ENCODE measurements at places on chromosomes 16 and 17.

GRCh38 chr16:84360170-84360569, 8.2 kb upstream of the ATP2C2 start:
- DNase-seq, result peak; percentile 26

DNA sequence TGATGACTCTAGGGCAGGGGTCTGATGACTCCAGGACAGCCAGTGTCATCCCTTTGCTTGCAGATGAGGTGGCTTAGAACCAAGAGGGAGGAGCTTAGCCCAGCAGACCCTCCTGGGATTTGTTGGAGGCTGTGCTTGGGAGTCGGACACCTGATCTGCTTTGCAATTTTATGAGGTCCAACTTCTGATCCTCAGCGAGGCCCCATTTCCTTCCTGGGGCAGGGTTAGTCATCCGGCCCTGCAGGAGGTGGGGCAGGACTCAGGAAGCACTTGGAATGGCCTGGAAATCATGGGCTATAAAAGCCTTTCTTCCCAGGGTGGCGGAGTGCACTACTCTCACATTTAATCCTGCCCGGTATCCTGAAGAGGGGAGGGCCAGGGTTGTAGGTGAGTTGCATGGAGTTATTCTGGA, 168.5 kb downstream of the MSI2 start:
- DNase-seq, result no peak

- DNase-seq, result no peak
Observed at GRCh38 chr17:68777856-68778694, 176.9 kb upstream of the FAM20A start.

DNA sequence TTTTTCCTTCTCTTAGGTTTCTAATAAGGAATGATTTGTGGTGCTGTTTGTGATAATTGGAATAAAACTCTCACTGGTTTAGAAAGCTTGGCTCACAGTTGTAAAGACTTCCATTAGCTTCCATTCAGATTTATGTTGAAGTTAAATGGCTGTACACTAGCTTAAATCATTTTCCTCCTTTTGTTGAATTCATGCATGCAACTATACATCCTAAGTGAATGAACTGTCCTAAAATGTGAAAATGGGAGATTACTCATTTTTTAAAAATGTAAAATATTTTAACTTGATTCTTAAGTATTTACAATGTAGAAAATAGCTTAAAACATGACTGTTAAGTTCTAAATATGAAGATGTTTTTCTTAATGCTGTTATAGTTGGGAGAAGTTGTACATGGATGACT, 15.2 kb downstream of the PRKCA start:
- no peak for DNase-seq

- DNase-seq, result no peak
Observed at GRCh38 chr17:79317916-79318315, 243.3 kb downstream of the ENGASE start.

DNA sequence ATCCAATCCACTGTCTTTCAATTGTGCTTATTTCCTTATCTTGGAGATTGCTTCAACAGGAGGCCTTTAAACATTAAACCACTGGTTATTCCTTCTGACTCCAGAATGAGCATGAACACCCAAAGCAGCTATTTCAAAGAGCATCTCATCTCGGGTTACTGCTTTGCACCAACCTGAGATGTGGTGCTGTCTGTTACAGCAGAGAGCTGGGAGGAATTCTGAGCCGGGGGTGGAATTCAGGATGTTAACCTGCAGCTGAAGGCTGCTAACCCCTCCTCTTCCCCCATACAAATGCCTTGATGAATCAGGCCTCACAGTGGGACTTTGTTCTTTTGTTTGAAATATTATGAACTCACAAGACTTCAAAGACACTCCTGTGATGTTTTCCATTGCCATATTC, 113.1 kb downstream of the SHISA9 start:
- DNase-seq, result no peak

DNA sequence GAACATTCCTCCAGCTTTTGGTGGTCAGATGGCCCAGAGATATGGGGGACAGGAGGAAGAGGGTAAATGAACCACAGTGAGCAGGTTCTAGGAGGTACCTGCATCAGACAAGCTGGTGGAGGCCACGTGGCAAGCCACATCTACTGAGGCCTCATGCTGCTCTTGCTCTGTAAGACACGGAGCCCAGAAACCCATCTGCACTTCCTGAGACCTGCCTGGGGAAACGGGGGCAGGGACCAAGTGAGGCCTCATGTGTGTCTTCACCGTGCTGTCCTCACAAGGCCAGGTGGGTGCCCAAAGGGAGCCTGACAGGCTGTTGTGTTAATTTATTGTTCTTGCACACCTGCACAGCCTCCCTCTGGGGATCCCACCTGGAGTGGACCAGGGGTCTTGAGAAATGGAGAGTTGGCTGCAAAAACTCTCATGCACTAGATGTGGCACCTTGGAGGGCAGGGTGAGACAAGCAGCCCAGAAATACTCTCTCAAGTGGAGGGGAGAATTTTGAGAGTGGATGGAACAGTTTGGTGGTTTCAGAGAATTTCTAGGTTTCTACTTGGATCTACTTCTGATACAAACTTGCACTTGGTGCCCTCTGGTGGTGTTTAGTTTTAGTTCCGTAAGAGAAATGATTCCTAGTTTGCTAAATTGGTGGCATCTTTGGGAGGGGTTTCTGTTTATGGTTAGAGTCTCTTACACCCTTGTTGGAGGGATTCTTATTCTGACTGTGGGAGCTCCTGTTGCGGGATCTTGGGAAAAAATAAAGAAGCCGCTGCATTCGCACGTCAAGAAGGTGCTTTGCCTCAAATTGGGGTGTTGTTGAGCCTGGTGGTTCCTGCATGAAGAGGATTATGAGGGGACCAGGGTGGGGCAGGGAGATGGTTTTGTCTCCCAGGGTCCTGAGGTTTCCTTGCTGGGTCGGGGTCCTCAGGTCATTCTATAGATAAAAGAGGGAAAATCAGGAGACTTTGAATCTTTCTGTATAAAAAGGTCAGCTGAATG, 47.5 kb downstream of the SLC6A2 start:
- no peak for DNase-seq

DNA sequence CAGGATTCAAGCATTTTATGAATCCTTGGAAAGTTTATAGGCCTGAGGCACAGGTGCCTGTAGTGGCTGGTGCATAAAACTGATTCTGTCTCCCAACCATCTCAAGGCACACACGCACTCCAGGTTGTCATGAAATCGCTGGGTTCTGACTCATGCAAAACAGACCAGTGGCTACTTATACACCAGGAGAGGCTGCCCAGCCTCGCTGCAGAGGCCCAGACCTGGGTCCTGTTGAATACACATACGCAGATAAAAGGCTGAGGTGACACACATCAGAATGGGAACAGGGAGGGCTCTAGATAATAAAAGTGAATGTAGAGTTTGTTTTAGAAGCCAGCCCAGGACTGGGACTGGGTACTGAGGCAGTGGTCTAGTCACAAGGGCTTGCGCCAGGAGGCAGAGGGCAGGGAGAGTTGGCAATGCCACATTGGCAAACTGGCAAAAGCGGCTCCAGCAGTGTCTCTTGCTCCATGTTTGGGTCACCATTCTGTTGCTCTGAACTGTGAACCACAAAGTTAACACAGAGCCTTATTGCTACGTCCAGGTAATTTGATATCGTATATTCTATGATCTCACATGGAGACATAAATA, 13.6 kb downstream of the OR1D5 start:
- DNase-seq, result no peak

DNA sequence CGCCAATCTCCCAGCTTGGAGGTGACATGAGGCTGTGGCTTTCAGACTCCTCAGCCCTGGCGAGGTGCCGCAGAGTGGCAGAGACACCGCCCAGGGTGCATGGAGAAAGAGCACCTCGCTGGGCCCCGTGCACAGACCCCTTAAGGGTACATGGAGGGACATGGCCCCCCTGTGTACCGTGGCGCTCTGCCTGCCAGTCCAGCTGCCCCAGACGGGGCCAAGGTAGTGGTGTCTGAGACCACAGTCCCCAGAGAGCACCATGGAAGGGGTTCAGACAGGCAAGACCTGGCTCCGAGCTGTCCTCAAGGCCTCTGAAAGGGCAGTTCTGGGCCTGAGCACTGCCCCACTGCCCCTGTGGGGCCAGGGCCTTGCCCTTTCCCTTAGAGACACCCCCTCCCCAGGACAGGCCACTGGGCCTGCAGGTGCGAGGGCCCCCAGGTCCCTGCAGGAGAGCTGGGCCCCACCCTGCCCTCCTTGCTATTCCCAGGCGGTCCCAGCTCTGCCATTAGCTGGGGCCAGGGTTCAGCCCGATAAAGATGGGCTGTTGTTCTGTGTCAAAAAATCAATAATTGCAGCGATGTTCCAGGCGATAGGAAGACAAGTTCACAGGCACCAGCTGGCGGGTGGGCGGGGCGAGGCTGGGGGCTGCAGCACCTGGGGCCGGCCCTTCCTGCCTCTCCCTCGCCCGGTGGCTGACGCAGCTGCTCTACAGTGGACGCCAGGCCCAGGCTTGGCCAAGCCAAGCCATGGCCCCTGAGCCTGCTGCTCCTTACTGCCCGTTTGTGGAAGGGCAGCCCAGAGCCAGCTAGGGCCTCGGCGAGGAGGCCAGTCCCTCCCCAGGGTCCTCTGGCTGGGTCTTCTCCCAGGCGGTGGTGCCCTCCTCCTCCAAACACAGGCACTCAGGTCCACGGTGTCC, 51.7 kb downstream of the ZFPM1 start:
- DNase-seq, result no peak

GRCh38 chr16:896261-897199, 74.3 kb downstream of the LMF1 start:
- DNase-seq, result no peak

- DNase-seq, result no peak
Observed at GRCh38 chr17:38460082-38460715, 31.9 kb downstream of the ARHGAP23 start.

DNA sequence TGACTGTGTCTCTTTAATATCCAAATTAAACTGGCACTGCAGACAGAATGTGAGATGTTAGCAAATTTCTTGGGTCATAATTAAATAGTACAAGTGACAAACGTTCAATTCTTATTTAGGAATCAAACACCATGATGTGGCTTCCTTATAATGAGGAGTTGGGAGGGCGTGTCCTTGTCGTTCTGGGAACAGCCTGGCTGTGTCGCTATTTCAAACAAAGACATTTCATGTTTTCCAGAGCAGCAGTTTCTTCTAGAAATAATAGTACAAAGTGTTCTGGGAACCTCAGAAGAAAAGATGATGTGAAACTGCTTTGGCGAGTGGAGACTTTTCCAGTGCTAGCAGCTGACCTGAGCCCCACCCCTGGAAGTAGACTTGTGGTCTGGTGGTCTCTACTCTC, 301.7 kb upstream of the N4BP1 start:
- no peak for DNase-seq

- no peak for DNase-seq
Observed at GRCh38 chr17:57641761-57642160, 103.3 kb downstream of the CCDC182 start.

GRCh38 chr17:35545150-35545549, 7.7 kb upstream of the SLFN12L start:
- DNase-seq, result no peak

DNA sequence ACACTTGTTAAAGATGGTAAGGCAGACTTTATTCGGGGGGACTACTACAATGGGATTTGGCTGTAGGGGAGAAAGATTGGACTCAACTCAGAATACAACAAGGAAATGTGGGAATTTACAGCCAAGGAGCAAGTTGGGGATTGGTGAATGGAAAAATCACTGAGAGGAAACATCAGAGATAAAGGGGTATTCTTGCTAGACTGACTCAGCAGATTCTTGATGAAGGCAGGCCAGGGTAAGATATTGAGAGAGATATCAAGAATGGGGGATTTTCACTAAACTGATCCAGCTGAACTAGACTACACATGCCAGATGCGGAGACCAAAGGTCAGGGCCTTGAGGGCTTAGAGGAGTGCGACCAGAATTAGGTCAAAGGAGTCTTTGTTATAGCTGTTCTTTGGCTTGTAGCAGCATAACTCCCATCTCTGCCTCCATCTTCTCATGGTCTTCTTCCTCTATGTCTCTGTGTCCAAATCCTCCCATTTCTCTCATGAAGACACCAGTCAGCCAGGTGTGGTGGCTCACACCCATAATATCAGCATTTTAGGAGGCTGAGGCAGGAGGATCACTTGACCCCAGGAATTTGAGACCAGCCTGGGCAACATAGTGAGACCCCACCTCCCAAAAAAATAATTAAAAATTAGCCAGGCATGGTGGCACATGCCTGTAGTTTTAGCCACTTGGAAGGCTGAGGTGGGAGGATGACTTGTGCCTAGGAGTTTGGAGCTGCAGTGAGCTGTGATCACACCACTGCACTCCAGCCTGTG, 17.3 kb downstream of the CHD9NB start:
- DNase-seq, result no peak

DNA sequence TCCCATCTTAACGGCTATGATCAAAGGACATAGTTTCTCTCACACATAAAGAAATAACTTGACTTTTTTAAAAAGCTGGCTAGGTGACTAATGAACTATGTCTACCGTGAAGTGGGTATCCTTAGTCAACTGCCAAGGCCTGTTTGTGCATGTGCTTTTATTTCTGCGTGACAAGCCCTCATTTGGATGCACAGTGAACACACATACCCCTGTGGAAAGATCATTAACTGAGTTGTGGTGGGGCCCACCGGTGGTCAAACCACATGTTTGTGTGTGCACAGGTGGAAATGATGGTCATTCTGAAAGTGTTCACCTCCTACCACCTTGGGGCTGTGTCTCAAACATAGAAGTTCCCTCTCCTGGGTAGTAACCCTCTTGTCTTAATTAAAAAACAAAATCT, 256.1 kb upstream of the SALL1 start:
- DNase-seq, result no peak

GRCh38 chr16:52089476-52089875, 457.5 kb downstream of the TOX3 start:
- DNase-seq, result no peak

- no peak for DNase-seq
Observed at GRCh38 chr17:76940295-76940694, 72.1 kb downstream of the MGAT5B start.

GRCh38 chr16:83214671-83215070, 587.9 kb downstream of the CDH13 start:
- no peak for DNase-seq

DNA sequence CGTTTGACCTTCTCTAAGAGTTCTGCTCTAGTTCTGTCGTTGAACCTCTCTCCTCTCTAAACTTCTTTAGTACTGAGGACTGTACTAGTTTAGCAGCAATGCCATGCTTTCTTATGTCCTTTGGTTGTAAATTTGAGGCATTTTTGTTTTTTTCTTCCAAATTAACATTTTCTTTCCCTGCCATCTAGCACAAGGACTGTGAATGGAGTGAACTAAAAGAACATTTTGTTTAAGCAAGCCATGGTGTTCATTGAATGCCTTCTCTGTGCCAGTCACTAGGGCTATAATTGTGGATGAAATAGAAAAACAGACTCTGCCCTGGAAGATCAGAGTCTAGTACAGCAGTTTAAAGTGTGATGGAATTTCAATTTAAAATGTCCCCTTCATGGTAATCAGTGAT, 137.9 kb downstream of the FTO start:
- DNase-seq, result no peak

GRCh38 chr17:79975498-79976134, 60.1 kb downstream of the TBC1D16 start:
- no peak for DNase-seq
